ENCODE measurements at places on chromosomes 1 and 21. TPM values are rescaled to one million over a fixed set of nuclear protein-coding genes. Genes with fewer than 3 reads are reported as not detected.
A peak's percentile ranks its signal among the peaks of the same experiment; 100 is the strongest.

DNA sequence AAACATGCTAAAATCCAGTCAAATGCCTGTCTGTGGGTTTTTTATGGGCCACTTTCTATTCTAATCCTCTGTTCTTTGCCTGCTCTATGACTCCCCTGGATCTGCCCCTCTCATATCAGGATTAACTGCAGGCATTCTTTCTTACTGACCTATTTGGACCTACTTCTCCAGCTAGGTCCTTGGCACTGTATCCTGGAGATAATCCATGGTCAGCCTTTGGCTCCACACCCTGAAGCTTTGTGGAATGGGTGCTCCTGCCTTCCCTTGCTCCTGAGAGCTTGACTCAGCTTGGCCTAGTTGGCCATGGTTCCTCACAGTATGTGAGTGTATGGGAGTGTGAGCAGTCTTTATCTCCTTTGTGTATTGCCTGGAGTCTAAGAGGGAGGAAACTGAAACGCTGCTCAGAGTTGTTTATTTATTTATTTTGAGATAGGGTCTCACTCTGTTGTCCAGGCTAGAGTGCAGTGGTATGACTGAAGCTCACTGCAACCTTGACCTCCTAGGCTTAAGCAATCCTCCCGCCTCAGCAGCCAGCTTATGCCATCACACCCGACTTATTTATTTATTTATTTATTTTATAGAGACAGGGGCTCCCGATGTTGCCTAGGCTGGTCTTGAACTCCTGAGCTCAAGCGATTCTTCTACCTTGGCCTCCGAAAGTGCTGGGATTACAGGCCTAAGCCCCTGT, 28.7 kb upstream of the CDC14A start:
- no peak for DNase-seq

DNA sequence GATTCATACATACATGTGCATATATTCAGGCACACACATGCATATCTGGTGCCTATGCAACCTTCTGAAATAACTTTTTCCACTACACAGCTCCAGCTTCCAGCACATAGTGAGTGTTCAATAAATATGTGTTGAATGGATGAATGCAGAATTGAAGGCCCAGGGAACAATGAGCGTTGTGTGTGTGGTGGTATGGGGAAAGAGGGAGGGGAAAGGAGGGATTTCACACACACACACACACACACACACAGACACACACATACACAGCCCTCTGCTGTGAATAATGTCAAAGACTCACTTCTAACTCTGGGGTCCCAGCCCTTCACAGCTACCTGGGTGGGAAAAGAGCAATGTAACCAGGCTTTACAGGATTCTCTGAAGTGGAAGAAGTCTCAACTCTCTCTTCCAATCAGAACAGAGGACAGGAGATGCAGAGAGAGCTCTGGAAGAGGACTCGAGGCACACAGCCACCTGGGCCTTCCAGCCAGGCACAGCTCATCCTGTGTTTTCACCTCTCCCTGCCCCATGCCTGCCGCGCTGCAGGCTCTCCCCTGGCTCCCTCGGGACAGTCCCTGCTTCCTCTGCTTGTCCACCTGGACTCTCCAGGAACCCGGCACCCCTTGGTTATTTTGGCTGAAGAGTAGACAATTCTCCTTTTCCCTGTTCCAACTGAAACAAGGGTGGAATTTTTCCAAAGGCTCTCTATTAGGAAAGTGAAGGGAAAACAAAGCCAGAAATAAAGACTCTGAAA, 5.4 kb upstream of the IGSF8 start:
- DNase-seq = no peak

- DNase-seq = no peak
Observed at GRCh38 chr1:179077396-179077795, 4.5 kb upstream of the TOR3A start.

DNA sequence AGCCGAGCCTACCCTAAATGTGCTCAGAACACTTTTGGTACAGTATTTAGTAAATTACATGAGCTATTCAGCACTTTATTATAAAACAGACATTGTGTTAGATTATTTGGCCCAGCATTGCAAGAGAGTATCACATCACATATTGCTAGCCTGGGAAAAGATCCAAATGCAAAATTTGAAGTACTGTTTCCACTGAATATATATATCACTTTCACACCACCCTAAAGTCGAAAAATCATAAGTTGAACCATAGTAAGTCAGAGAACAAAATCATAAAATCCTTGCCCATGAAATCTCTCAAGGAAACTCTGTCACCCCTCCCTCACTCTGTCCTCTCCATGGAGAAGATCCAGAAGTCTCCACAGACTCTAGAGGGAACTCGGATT, 33.1 kb downstream of the RGS8 start:
- no peak for DNase-seq

GRCh38 chr1:44785029-44785380, 3.0 kb downstream of the BEST4 start:
- no peak for DNase-seq

GRCh38 chr1:88647249-88647645, 36.8 kb upstream of the PKN2 start:
- no peak for DNase-seq

DNA sequence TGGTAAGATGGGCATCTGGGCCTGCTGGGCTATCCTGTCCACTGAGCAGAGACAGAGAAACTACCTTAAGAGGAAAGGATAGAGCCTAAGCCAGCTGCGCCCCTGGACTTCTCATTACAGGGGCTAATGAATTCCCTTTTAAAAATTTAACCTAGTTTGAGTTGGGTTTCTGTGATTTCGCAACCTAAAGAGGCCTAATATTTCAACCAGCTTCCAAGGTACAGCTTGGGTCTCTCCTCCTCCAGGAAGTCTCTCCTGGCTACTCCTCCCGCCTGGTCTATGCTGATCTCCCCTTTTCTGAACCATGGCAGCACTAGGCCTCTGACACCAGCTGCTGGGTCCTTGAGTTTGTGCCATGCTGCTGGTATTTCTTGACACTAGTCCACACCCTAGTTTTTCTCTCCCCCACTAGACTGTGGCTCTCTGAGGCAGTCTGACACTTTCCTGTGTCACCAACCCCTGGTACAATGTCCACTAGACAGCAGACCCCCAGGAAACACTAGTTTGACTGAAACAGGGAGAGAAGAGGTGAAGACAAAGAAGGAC, 29.0 kb upstream of the TCEA3 start:
- no peak for DNase-seq

DNA sequence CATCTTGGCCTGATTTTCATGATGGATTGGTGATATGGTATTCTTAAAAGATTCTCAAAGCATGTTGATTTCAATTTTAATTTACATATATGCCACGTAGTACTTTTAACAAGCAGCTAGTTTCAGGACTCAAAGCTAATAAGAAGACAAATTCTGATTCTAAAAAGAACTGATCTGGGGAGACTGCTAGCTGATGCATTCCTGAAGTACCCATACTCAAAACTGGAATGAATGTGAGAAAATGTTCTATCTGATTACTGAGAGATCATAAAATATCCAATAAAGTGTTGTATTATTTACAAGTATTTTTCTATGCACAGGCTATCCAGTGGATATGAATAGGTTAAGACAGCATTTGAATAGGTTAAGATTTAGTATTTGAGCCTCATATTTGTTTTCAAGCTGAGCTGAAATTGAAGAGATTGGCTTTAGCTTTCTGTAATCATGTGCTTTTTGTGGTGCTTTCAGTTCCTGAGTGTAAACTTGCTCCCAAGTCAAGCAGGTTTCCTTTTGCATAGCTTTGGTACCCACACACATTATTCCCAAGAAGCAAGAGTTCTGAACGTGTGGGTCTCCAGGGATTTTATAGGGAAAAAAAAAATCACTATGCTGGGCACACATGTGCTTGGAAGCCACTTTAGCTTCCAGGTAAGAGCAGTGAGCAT, 114.1 kb downstream of the VPS13D start:
- no peak for DNase-seq

DNA sequence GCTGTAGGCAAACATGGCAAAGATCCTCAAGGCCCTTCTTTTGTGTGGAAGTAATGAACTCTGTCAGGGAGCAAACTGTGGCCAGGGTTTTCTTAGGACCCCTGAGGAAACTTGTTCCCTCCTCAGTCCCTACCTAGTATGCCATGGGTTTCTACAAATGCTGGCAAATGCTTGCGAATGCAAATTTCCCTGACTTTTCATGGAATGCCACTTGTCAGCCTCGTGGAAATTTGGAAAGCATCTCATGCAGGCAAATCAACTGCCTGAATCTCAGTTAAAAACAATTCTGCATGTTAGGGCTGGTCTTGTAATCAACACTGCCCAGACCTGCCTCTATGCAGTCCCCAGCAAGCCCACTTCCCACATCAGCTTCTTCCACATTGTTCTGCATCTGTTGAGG, 334.9 kb upstream of the AJAP1 start:
- no peak for DNase-seq

DNA sequence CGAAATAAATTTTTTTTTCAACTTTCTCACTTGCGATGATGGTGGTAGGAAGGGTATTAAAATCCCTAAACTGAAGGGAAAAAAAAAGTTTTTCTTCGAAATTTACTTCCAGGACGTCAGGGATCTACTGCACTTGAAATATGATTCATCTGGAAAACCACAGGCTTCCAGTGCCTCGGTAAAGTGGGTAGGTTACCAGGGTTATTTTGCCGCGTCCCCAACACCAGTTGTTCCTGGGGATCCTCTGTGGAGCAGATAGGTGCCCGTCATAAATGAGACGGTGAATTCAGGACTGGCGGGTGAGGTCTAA, 773 bp downstream of the RABIF start:
- DNase-seq = no peak

DNA sequence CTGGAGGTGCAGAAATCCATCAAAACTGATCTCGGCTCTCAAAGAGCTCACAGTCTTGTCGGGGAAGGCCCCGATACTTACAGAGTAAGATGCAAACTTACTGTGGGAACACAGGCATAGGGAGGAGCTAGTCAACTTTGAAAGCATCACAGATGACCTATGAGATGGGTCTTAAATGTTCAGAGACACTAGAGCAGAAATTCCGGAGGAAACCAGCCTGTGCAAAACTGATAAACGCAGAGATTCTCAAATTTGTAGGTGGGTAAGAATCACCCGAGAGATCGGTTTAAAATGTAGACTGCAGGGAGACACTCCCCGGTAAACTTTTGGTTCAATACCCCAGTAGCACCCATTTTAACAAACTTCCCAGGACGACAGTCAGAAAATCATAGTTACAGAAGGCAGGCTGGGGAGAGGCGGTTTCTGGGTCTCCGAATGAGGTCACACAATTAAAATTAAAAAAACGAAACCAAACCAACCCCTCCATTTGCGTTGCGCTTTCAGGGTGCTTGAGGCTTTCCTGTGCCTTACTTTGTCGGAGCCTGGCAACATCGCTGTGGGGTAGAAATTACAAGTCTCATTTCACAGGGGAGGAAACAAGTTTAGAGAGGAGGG, 755 bp upstream of the THRAP3 start:
- DNase-seq = peak; percentile 28

- no peak for DNase-seq
Observed at GRCh38 chr1:235417086-235417697, 50.0 kb downstream of the TBCE start.

DNA sequence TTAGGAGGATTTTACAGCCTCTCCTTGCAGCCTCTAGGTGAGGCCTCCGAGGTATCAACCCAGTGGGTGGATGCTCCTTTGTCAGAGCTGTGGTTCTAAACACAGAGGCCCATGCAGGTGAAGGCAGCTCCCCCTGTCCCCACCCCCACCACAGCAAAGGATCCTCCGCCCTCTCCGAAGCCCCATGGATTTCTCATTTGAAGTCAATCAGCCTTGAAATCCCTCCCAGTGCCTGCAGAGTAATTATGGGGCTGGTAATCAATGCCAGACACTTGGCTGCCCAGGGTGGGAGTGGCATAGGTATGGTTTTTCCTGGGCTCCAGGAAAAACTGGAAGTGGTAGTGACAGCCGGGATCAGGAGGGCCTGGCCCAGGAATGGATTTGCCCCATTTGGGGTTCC, 119.5 kb upstream of the CSF3R start:
- no peak for DNase-seq

DNA sequence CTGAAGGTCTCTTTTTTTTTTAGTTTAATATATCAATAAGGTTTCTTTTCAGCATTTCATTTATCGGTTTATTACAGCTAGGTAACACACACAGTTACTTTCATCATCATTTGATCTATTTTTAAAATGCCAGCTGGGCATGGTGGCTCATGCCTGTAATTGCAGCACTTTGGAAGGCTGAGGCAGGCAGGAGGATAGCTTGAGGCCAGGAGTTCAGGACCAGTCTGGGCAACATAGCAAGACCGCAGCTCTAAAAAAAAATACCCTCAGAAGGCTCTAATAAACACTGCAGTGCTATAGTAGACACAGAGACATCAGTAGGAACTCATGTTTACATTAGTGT, 48.5 kb upstream of the VAMP3 start:
- no peak for DNase-seq

- no peak for DNase-seq
Observed at GRCh38 chr1:64669098-64669675, 75.7 kb upstream of the RAVER2 start.

GRCh38 chr21:39345440-39345839, 3.4 kb downstream of the HMGN1 start:
- no peak for DNase-seq

DNA sequence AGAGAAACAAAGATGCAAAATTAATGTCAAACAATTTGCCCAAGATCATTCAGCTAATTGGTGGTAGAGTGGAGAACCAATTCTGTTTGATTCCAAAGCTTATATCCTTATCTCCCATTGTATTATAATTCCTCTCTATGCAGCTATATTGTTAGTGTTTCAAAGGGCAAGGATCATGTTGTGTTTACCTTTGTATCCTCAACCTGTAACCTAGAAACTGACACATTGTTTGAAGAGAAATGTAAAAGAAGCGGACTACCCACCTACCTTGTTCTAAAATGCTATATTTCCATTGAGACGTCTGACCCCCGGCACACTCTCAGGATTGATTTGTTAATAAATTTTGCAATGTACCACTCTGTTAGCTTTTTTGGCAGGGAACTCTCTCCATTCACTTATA, 9.3 kb downstream of the RAVER2 start:
- no peak for DNase-seq

GRCh38 chr1:66012106-66012784, 219.6 kb downstream of the PDE4B start:
- DNase-seq = no peak

DNA sequence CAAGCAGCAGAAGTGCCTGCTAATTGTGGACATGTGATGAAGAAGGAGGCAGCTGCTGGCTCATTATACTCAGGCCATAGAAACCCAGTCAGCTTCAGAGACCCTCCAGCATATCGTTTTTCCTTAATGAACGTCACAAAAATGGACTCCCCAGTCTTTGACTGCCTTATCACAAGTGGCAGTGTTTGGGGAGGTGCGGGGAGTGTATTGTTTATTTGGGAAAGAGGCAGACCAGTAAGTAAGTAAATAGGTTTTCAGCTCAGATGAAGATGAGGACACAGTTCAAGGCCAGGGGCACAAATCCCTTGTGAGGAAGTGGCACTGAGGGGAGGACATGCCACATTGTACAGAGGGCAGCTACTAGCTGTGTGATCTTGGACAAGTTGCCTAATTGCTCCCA, 43.5 kb upstream of the NRDC start:
- DNase-seq = no peak

GRCh38 chr1:213409208-213409631, 358.2 kb downstream of the RPS6KC1 start:
- no peak for DNase-seq

Gene FAM72A
- 2.7 TPM for total RNA-seq

Gene RIPPLY3
- total RNA-seq = not detected

Gene OPRD1
- total RNA-seq = not detected

Gene MX1
- total RNA-seq = 13.6 TPM

Gene CYP4Z1
- 0.28 TPM for total RNA-seq

Gene CACNA1E
- total RNA-seq = 0.08 TPM

Gene WDR64
- not detected for total RNA-seq

Gene ITGB2
- total RNA-seq = 34.5 TPM

Gene GUCA2A
- total RNA-seq = not detected

Gene SH3D21
- 2.4 TPM for total RNA-seq

Gene YBX1
- 788 TPM for total RNA-seq

Gene CSMD2
- 0.22 TPM for total RNA-seq

Gene HRNR
- total RNA-seq = not detected

Gene FCRL2
- not detected for total RNA-seq

Data from heart left ventricle (tissue), 16 donors.